ENCODE measurements at places on chromosomes 1 and 21.

- no peak for DNase-seq
Measured at GRCh38 chr1:19312782-19313635, 883 bp downstream of the SLC66A1 start.

DNA sequence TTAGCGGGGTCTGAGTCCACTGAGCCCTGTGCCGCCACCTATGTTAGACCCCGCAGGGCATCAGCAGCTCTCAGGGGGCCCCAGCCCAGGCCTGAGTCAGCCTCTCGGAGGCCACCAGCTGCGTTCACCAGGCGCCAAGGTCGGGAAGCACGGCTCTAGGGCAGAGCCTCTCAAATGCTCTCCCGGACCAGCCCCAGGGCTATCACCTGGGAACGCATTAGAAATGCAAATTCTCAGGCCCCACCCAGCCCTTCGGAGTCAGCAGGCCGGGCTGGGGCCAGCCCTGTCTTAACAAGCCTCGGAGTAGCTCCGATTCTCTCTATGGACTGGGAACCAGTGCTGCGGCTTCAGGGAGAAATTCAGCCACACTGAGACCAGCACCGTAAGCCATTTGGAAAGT lies 37.2 kb upstream of the TSPEAR start:
- DNase-seq = no peak

DNA sequence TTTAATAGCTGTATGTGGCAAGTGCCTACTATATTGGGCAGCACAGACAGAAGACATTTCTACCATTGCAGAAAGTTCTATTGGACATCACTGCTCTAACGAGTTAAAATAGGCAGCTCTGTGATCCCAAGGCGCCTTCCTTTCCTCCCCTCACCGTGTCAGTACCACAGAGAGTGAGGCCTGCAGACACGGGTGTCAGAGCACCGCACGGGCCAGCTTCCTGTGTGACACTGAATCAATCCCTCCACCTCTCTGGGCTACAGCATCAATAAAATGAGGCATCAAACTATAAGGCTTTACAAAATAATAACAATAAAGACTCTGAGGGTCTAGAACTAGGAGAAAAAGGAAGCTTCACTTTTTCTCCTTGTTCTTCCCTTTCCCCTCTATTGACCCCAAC lies 246.7 kb downstream of the FOXD2 start:
- no peak for DNase-seq

GRCh38 chr1:39902460-39902807 lies 717 bp upstream of the MYCL start:
- no peak for DNase-seq

GRCh38 chr1:241325456-241325855 lies 31.5 kb downstream of the RGS7 start:
- no peak for DNase-seq

- peak; percentile 51 for DNase-seq
Measured at GRCh38 chr21:25107708-25108107, 499.6 kb downstream of the MRPL39 start.

DNA sequence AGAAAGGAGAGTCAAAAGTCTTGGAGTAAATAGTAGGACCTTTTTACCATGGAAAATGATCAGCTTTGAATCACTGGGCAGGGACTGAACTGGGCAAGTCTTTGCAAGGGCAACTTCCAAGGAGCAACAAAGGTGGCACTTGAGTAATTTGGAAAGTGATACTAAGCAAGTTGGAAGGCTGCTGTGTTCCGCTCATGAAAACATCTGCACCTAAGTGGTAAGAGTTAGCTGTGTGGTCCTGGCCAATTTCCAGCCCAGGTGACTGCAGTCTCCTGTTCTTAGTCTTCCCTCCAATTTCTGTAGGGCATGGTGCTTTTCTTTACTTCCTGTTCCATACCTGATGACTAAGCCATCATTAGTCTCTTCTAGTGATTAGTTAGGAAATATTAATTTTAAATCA lies 35.5 kb upstream of the PRDM2 start:
- DNase-seq = no peak

GRCh38 chr1:24186711-24186992 lies 437 bp downstream of the IFNLR1 start:
- no peak for DNase-seq

- DNase-seq = no peak
Measured at GRCh38 chr1:17648457-17649145, 106.5 kb upstream of the ACTL8 start.

- DNase-seq = no peak
Measured at GRCh38 chr1:106675558-106675957, 380.9 kb upstream of the PRMT6 start.

DNA sequence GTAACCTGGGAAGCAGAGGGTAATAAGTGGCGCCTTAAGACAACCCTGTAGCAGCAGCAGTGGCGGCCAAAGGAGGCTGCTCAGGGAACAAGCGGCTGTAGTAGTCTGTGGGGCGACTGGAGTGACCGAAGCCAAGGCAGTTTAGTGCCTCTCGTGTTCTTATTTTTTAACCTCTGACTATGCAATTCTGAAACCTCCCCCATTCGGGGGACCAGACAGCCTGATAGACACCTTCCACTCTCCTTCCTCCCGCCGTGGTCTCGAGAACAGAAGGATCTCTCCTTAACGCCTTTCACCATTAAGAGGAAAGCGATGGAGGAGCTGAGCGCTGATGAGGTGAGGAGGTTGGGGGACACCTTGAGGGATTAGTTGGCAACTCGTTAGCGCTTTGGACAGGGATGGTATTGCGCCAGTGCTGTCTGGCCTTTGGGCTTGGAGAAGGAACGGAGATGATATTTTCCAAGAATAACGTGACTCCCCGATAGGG lies 644 bp downstream of the UBE4B start:
- no peak for DNase-seq

DNA sequence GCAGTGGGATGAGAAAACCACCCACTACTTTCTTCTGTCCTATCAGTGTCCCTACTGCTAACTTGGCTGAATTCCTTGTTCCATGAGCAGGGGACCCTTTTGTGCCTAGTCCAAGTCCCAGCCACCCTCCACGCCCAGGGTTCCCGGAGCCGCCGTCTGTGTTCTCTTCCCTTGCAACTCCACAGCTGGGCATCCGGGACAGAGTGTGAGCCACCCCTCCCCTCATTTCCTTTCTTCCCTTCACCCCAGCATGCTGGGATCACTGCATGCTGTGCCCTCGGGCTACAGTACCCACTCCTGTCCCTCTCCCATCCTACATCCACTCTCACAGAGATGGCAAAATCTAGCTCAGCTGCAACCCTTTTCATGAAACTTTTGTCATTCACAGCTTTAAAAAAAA lies 44.5 kb downstream of the PGBD5 start:
- DNase-seq = no peak

- DNase-seq = peak; percentile 31
Measured at GRCh38 chr1:205950280-205950679, 7.0 kb upstream of the SLC26A9 start.

Measured in T1000 (cell line).